Fibroblast of skin of right biceps (primary cell): ENCODE measurements at places on chromosomes 11 and 22.
A peak's percentile ranks its signal among the peaks of the same experiment; 100 is the strongest.

DNA sequence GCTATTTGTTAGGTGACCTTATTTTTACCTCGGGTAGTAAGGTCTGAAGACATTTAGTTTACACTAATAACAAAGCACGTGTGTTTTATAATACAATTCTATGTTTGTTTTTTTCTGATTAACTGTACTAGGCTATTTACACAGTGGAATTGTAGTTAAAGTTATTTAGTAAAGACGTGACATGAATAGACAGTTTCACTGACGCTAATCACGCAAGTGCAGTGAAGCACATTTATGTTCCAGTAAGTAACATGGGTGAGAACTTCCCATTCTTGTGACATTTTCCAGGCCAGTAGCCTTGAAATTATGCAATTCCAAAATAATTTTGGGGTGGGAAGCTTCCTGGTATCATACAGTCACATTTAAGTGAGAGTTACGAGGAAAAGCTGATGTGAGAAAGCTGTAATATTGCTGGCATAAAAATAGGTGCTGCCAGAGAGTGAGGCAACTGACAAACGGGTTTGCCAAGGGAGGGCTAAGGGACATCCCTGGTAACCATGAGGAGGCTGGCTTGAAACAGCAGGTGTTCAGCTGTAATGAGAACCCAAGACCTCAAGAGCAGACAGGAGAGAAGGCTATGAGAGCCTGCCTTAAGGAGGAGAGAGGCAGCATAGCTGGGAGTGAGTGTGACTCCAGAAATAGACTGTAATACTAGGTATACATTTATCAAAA is 378.8 kb downstream of the DCDC1 start:
- DNase-seq: no peak

GRCh38 chr22:50531962-50532674 is 2.3 kb upstream of the TYMP start:
- DNase-seq: peak; percentile 59

- DNase-seq: no peak
Observed at GRCh38 chr11:4882543-4882942, 843 bp downstream of the OR51T1 start.

DNA sequence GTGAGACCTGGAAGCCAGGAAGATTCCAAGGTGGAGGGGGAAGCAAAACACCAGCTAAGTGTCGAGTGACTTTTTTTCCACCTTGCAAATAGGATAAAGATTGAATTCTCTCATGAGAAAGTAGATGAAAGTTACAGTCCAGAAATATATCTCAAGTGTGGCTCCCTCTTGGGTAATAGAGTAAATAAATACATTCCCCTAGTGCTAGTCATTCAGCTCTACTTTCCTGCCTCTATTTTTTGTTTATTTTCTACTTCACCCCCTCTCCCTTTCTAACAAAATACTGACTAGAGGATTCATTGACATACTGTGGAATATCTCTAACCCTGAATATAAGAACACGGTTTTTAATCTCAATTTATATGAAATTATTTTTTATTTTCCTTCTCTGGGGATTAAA is 19.2 kb upstream of the OOSP4B start:
- no peak for DNase-seq

DNA sequence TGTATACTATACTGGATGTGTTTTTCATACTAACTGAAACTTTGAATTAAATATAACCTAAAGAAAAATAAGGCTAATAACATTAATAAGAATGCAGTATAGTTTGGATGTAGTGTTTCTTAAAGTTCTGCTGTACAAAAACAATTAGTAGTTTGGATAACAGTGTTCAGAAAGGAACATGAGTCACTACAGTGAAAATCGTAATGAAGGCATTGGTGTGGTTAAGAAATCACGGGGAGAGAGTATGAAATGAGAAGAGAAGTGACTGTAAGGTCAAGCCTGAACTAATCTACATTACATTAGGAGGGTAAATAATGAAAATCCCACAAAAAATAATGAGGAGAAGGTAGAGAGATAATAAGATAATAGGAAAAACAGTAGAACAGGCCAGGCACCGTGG is 726.6 kb upstream of the ARHGAP42 start:
- no peak for DNase-seq

DNA sequence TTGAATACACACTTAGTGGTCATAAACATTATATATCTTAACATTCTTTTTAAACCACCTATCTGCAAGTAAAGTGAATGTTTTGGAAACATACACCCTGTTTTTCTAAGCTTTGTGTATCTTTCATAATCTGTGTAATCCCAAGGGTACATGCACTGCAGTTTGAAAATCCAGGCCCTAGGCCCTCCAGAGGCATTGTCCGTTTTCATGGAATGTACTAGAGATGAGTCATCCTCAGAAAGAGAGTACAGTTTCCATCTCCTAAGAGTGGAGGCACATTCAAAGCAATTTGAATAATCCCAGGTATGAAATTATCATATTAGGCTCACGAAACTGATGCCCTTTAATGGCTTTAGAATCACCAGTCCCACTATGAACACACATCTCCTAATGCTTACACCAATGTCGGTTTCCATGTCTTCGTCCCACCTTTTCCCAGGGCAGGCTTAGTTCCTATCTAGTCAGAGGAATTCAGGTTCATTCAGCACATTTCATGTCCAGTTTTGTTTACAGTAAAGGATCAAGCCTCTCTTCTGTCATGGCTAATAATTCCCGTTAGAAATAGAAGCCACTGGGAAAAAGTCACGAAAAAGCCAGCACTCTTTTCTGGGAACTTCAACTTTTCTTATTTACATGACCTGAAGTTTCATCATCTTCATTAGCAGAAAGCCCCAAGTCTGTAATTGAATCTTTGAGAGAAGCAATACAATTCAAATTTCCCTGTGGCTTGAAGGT is 39.5 kb upstream of the CD44 start:
- peak; percentile 83 for DNase-seq
